Aorta (tissue), 5 donors: ENCODE measurements at places on chromosomes 7 and 10. TPM values are rescaled to one million over a fixed set of nuclear protein-coding genes. Genes with fewer than 3 reads are reported as not detected.

The LBX1 gene
- total RNA-seq: not detected

The PRF1 gene
- 6.1 TPM for total RNA-seq

DNA sequence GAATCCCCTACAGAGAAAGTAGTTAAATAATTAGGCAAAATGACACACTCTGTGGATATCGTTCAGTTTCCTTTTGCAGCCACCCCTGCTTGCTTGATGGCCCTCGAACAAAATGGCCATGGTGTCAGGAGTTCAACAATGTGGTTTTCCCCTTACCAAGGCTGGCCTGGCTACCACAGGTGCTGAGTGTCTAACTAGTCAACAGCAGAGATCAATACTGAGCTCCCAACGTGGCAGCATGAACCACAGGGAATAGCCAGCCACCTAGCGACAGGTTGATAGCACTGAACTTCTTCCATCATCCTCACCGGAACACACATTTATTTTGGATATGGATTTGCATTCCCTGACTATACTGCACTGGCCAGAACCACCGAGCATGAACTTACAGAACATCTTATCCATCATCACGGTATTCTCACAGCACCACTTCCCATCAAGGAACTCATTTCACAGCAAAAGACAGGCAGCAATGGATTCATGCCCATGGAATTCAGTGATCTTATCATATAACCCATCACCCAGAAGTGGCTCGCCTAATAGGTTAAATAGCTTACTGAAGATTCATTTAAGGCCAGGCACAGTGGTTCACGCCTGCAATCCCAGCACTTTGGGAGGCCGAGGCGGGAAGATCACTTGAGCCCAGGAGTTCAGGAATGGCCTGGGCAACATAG is 6.3 kb downstream of the C10orf67 start:
- no peaks in the 10 kb centered on the region for H3K36me3 ChIP-seq
- H3K4me1 ChIP-seq: no peaks in the 10 kb centered on the region
- DNase-seq: no peak
- no peaks in the 10 kb centered on the region for H3K27me3 ChIP-seq
- H3K27ac ChIP-seq: no peak overlapping the region

GRCh38 chr7:133931053-133931452 is 196.1 kb upstream of the LRGUK start:
- DNase-seq: no peak
- H3K4me3 ChIP-seq: no peak overlapping the region
- no peaks in the 10 kb centered on the region for H3K27me3 ChIP-seq
- no peaks in the 10 kb centered on the region for H3K4me1 ChIP-seq
- no peaks in the 10 kb centered on the region for H3K36me3 ChIP-seq

The NPSR1 gene
- total RNA-seq: not detected

DNA sequence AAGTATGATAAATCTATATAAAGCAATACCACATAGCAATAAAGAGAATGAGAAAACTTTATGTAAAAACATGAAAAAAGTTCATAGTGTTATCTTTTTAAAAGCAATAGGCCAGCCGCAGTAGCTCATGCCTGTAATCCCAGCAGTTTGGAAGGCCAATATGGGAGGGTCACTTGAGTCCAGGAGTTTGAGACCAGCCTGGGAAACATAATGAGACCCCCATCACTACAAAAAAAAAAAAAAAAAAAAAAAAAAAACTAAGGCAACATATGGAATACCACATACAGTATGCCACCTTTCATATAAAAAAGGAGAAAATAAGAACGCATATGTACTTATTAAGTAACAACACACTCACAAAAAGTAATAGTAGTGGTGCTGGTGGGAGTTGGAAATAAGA is 52.8 kb downstream of the MICU1 start:
- no peak overlapping the region for H3K4me3 ChIP-seq
- no peaks in the 10 kb centered on the region for H3K27me3 ChIP-seq
- no peaks in the 10 kb centered on the region for H3K4me1 ChIP-seq
- H3K27ac ChIP-seq: no peak overlapping the region

- H3K4me1 ChIP-seq: no peaks in the 10 kb centered on the region
- DNase-seq: no peak
- no peak overlapping the region for H3K27ac ChIP-seq
- no peaks in the 10 kb centered on the region for H3K36me3 ChIP-seq
- no peak overlapping the region for H3K4me3 ChIP-seq
- no peaks in the 10 kb centered on the region for H3K27me3 ChIP-seq
Measured at GRCh38 chr10:128124813-128125403, 1.3 kb downstream of the MKI67 start.

DNA sequence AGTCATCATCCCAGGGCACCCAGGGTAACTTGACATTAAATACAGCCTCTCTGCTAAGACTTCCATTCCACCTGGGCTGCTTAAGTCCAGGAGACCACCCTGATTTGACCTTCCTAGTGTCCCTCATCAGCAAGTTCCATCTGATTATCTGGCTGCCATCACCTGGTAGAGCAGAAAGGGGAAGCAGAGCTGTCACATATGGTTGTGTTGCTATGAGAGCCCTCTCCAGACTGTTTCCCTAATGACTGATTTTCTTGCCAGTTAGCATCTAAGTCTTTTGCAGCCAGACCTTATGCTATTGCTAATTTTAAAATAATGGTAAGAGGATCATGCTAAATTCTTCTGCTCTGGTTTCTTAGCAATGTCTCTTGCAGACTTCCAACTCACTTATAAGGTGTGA is 38.7 kb downstream of the KCNH2 start:
- H3K27ac ChIP-seq: no peak overlapping the region
- no peaks in the 10 kb centered on the region for H3K36me3 ChIP-seq
- no peak for DNase-seq
- no peaks in the 10 kb centered on the region for H3K4me1 ChIP-seq
- no peaks in the 10 kb centered on the region for H3K27me3 ChIP-seq

The HECW1 gene
- total RNA-seq: 1.0 TPM
